Activated CD4-positive, alpha-beta T cell treated with anti-CD3 and anti-CD28 coated beads for 4 hours (primary cell): ENCODE measurements at places on chromosomes 7 and 10.

DNA sequence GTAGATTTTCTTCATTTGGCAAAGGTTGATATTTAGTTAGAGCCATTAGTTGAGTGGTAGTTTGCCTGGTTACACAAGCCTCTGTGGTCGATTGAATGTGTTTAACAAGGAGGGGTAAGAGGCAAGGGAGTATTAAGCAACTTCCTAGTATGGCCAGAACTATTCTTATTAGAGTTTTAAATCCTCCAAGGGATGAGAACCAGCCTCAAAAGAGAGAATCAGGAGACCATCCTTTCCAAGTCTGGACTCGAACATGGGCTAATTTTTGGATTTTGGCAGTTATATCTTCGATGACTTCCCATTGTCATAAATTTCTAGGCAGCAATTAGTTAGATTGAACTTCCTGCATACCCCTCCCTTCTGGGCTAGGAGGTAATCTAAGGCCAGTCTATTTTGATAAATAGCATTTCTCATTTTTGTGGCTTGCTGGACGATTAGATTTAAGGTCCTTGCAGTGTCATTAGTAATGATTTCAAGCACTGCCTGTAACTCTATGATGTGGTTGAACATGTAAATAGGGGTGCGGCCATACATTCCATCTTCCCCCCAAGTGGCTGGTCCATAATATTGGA, 219.5 kb upstream of the KCND2 start:
- no peak for DNase-seq

DNA sequence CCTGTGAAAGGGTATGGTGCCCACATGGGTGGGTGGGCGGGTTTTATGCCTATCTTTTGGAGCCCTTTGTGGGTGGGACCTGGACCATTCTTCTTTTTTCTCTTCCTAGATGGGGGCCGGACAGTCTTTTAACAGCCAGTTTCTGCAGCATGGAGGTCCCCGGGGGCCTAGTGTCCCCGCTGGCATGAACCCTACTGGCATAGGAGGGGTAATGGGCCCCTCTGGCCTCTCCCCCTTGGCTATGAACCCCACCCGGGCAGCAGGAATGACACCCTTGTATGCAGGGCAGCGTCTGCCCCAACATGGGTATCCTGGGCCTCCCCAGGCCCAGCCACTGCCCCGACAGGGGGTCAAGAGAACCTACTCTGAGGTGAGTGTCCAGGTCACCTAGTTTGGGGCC, 9.1 kb downstream of the ZMIZ2 start:
- DNase-seq, result no peak

DNA sequence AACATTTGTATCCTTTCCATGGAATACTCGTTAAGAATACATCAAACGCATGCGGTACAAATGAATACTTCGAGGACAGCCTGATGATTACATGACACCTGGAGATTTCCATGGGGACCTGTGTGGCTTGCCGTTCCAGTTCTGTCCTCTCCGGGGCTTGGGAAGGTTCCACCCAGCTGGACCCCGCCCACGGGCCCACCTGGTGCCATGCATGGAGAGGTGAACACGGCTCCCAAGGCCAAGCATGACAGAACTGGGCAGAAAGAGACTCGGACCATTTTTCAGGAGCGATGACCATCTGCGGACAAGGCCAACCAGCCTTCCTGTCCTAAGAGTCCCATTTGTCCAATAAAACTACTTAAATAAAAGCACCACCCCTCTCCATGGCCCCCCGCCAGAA, 80.1 kb downstream of the TEX36 start:
- DNase-seq, result no peak

DNA sequence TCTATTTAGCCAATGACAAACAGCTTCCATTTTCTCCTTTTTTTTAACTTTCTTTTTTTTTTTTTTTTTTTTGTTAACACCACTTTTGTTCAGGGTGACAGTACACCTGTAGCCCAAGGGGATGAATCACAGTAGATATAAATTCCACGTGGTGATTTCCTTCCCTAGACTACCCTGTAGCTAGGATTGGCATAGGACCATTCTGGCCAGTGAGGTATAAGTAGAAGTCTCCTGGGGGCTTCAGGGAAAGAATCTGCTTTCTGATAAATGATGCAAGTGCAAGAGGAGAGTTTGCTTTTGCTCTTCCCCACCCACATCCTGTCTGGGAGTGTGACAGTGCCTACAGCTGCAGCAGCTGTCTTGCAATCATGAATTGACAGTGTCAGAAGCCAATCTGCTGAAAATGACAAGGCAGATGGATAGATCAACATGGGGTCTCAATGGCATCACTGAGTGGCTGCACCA, 63.2 kb upstream of the TOMM7 start:
- peak; percentile 64 for DNase-seq

DNA sequence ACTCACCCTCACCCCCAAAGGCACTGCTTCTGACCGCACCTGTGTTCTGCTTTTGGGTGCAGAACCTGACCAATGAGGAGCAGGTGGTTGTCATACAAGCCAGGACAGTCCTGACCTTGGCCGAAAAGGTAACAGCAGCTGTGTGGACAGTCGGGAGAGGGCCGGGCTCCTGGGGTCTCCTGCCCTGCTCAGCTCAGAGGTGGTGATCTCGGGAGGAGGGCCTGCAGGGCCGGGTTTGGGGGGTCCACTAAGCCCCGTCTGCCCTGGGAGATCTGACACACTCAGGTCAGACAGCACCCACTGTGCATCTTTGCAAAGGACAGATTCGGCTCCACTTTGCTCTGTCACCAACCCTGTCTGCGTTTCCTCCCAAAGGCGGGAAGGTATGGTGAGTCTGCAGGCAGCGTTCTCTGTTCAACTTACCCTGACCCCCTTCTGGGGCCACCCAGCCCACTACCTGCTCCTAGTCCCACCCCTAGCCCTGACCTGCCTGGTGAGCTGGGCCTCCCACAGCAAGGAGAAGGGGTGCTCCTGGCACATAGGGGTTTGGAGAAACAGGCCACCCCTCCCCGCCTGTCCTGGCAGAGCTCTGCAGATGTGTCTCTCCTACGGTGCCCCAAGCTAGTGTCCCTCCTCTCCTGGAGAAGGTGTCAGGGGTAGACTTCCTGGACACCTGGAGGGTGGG, 33.7 kb upstream of the DPYSL4 start:
- no peak for DNase-seq

DNA sequence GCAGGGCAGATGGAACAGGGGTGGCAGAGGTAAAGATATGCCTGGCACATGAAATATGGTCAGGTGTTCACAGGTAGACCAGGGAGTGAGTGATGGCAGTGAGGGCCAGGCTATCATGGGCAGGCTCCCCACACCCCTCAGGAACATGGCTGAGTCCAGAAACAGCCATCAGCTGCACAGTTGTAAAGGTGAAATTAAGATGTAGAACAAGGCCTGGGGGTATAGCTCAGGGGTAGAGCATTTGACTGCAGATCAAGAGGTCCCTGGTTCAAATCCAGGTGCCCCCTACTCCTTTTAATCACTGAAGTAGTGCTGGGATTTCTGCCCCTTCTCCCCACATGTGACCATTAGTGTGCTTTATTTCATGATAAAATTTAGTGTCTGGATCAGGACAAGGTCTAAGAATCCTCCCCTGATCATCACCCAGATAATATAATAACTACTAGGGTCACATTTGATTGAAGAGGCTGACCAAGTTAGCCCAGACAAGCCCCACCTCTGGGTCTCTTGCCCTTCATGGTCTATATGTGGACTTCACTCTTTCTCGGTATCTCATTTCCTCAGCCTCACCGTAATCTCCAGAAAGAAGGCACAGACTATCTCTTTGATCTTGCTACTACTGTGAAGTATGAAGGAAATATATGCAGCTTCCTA, 69.0 kb downstream of the ZNF783 start:
- DNase-seq, result no peak

DNA sequence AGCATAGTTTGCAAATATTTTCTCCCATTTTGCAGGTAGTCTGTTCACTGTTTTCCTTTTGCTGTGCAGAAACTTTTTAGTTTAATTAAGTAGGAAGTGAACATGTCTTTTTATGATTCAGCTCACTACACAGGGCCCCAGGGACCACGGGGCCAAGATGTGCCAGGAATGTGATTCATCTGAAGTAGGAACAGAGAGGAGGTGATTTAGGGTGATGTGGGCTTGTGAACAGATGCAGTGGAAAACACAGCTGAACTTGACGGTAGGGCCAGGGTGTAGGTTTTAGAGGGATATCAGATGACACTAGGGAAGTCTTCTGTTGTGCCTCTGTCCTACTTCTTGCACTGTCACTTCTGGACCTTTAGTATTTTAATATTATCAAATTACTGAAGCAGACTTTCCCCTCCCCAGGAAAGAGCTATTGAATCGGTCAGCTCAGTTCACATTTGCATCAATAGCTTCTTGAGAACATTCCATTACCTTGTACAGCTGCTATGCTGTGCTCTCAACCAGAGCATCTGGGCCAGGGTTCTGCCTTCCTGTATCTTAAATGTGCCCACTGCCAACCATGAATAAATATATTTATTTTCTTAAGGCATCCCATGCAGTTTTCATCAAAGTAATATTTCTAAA, 96.9 kb downstream of the OSBPL3 start:
- no peak for DNase-seq

GRCh38 chr10:70052462-70053217, at the start of gene MACROH2A2:
Gene MACROH2A2 (plus strand): TSS chr10:70052846. CDS start chr10:70075659, 22,813 bp downstream.
- no peak for DNase-seq

DNA sequence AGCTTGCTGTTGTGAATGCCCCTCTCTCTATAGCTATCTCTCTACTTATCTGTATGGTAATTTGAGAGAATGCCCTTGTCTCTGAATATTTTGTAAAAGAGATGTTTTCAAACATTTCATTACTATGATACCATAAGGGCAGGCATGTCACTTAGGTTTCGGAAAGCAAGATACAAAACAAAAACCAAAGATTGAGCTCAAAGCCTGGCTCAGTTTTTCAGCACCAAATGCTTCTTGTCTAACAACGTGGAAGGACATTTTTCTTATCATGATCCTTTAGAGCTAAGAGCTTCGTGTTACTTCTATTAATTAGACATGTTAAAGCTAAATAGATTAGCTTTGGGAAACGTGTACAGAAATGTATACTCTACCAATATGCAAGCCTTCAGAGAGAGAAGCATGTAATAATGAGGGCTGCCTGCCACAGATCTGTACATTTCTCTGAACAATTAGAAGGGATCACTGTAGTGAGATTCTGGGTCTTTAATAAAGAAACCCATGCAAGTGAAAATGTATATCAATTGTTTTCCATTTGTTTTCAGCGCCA, 148.9 kb downstream of the ARID5B start:
- DNase-seq, result no peak
